Fibroblast of lung (primary cell): ENCODE measurements at places on chromosomes 16 and 17. TPM values are rescaled to one million over a fixed set of nuclear protein-coding genes. Genes with fewer than 3 reads are reported as not detected.

The TEX19 gene
- polyA plus RNA-seq, result 0.05 TPM in 1 of 2 replicates, not detected in the other

DNA sequence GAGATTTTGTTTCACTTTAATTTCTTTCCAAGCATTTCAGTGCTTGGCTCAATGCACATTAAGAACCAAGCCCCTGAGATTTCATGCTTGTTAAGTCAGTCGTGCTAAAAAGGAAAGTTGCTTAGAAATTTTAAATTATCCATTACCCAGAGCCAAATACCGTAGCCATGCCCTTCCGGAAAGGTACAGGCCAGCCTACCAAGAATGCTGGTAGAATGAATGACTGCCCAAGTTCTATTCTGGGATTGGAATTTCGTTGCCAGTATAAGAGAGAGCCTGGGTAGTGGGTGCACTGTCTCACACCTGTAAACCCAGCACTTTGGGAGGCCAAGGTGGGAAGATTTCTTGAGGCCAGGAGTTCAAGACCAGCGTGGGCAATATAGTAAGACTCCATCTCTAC, 194.0 kb downstream of the KATNIP start:
- no peaks in the 10 kb centered on the region for H3K36me3 ChIP-seq
- no peak for DNase-seq
- no peak overlapping the region for H3K27ac ChIP-seq

The SPATA33 gene
- 2.8 and 5.2 TPM in 2 replicates for polyA plus RNA-seq

GRCh38 chr17:37225465-37225864, 150.3 kb upstream of the C17orf78 start:
- H3K4me1 ChIP-seq, result no peaks in the 10 kb centered on the region
- H3K36me3 ChIP-seq, result peaks cover 9% of the 10 kb centered on the region
- H3K4me3 ChIP-seq, result no peak overlapping the region
- DNase-seq, result no peak

- H3K4me3 ChIP-seq, result peak overlapping the region; percentile 68
- H3K27ac ChIP-seq, result peak overlapping the region; percentile 78
- peaks cover 3% of the 10 kb centered on the region for H3K4me1 ChIP-seq
- DNase-seq, result no peak
- no peaks in the 10 kb centered on the region for H3K27me3 ChIP-seq
Measured at GRCh38 chr16:1474082-1474795, 589 bp downstream of the CLCN7 start.
